NCI-H524 (cell line): ENCODE measurements at places on chromosomes 5 and 9.
A peak's percentile ranks its signal among the peaks of the same experiment; 100 is the strongest.

DNA sequence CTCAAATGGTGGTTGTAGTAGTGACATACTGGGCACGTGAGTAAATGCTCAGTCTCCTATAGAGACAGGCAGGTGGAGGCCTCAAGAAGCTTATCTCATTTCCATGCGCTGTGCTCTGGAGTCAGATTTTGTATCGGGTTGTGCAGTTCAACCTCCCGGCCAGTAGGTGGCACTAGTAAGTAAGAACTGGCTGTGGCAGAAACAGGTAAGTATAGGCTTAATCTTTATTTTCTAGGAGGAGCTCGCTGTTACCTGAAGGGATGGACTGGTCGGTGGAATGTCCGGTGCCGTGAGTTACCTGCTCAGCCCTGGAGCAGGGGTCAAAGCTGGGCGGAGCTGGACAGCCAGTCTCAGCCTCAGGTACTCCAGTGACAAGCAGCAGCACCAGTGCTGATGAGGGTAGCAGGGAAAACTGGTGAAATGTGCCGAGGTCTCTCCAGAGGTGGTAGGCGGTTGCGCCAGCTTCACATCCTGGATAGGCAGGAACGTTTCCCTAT lies 880.1 kb upstream of the SEMA6A start:
- peak; percentile 49 for DNase-seq

DNA sequence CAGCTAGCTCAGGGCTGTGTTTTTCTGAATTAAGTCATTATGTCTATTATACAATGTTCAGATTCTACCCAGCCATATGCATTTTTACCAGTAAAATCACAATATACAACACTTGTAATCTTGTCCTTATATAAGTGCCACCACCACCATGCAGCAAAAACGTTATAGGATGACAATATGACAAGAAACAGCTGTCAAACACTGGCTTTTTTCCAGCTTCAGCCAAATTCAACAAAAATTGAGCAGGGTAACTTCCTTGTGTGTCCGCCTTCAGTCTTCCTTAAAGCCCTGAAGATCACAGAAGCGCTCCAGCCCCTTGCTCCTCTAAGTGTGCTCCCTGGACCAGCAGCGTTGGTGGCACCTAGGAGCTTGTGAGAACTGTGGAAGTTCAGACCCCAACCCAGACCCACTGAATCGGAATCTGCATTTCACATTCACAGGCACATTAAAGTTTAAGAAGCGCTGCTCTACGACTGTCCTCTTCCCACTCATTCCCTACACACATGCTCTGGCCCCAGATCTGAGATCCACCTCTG lies 111.8 kb downstream of the LHFPL2 start:
- no peak for DNase-seq

DNA sequence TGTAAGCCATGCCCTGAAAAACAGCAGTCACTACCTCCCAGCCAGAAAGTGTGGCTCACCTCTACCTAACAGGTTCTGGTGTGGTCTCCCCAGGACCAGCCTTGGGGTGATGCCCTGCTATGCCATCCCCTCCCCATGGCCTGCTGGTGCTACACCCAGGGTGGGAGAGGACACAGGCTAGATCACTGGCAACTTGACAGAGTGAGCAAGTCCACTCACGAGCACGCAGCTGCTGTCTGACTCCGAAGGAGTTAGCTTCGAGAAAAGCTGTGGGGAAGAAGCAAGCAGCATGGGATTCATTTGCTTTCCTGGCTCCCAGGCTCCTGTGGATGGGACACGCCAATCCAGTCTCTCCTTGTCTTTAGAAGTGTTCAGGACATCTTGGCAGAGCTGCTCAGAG lies 102.2 kb downstream of the COL5A1 start:
- peak; percentile 40 for DNase-seq

DNA sequence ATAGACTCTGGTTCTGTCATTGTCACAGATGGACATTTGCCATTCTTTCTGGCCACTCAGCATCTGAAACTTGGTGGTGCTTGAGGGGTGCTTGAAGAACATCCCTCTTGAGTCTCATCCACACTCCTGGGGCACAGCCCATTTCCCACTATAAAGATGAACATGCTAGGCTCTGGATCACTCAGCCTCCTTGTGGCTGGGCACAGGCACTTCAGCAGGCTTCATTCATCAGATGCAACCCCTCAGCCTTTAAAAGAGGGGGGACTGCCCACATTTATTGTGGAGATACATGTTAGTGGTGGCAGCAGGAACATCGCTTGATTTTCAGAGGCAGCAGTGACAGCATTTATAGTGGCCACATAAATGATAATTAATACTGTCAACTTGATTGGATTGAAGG lies 124.7 kb upstream of the NIPBL start:
- peak; percentile 26 for DNase-seq

- DNase-seq, result peak; percentile 11
Observed at GRCh38 chr5:133554279-133554678, 58.1 kb downstream of the FSTL4 start.

- no peak for DNase-seq
Observed at GRCh38 chr9:116716438-116716837, 29.3 kb downstream of the TRIM32 start.

GRCh38 chr5:113249206-113249605 lies 185.6 kb downstream of the TSSK1B start:
- DNase-seq, result no peak

- DNase-seq, result no peak
Observed at GRCh38 chr5:73221161-73221560, 48.2 kb downstream of the TMEM174 start.

GRCh38 chr5:124923131-124923530 lies 176.7 kb upstream of the ZNF608 start:
- no peak for DNase-seq

DNA sequence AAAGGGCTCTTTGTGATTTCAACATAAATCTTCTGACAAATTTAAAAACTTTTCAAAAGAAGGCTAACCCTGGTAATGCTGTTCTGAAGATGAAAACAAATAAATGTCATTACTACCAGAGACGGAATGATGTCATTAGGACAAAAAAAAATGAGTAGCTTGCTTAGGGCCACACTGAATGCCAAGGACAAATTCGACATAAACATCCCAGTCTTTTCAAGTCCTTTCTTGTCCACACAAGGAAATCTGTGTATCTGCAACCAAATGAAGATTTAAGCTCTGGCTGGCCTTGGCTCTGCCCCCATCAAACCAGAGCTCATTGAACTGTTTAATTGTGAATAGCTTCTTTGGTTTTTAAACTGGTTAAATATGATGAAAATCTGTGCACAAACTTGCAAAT lies 592.7 kb downstream of the TLE1 start:
- no peak for DNase-seq

- no peak for DNase-seq
Observed at GRCh38 chr5:151596828-151597539, 5.9 kb upstream of the FAT2 start.

DNA sequence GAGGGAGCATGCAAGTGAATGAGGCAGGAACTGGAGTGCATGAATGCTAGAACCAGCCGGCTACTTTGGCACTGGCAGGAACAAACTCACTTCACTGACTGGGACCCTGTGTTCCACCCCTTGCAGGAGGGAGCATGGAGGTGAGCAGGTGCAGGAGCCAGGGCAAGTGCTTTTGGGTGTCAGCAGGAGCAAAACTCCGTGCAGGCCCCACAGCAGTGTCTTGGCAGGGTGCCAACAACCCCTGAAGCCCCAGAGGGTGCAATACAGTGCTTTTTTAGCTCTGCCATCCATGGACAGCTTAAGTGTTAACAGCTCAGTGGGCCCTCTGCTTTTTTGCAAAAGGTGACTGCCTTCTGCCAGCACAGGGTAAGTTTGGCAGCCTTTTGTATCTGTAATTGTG lies 245.8 kb upstream of the PCSK5 start:
- no peak for DNase-seq

- no peak for DNase-seq
Observed at GRCh38 chr9:99931155-99931840, 24.8 kb downstream of the STX17 start.

GRCh38 chr5:4924577-4924976 lies 215.6 kb upstream of the ADAMTS16 start:
- DNase-seq, result peak; percentile 31

GRCh38 chr5:71632168-71632567 lies 45.0 kb downstream of the MCCC2 start:
- no peak for DNase-seq

GRCh38 chr5:81105261-81105877 lies 127.8 kb upstream of the CKMT2 start:
- DNase-seq, result no peak

- peak; percentile 99 for DNase-seq
Observed at GRCh38 chr9:105064248-105065097, 136.5 kb upstream of the ABCA1 start.

DNA sequence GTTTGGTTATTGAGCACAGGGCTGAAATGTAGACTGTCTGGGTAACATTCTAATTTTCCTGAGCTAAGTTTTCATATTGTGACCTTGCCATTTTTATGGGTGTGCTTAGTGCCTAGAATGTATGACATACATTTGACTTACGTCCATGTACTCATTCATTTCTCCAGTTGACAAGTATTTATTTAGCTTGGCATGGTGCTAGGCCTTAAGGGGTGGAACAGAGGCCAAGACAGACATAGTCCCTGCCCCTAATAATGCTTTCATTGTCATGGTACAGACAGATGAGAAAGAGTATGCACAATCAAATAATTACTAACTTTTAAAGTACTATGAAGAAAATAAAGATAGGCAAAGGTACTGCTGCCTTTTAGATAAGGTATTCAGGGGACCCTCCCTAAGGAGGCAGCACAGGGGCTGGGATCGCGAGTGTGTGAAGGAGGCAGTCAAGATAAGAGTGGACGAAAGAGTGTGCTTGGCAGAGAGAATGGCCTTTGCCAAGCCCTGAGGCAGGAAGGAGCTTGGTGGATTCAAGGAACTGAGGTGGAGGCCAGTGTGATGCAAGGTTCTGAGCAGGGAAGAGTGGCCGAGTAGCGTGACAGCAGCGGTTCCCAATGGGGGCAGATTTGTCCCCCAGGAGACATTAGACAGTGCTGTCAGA lies 128.0 kb downstream of the PIP5K1B start:
- no peak for DNase-seq

DNA sequence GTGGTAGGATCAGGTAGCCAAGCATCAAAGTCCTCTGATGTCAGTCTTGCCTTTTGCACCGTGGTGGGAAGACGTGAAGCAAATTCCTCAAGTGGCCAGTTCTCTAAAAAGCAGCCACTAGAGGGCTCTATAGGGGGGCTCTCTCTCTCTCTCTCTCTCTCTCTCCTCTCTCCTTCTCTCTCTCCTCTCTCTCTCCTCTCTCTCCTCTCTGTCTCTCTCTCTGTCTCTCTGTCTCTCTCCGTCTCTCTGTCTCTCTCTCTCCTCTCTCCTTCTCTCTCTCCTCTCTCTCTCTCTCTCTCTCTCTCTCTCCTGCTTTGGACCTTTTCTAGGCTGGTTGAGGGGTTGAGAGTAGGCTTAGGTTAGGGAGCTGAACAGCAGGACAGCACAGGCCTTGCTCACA lies 13.9 kb upstream of the OSMR start:
- DNase-seq, result peak; percentile 19

GRCh38 chr5:54081415-54081814 lies 229.0 kb downstream of the ARL15 start:
- DNase-seq, result no peak

DNA sequence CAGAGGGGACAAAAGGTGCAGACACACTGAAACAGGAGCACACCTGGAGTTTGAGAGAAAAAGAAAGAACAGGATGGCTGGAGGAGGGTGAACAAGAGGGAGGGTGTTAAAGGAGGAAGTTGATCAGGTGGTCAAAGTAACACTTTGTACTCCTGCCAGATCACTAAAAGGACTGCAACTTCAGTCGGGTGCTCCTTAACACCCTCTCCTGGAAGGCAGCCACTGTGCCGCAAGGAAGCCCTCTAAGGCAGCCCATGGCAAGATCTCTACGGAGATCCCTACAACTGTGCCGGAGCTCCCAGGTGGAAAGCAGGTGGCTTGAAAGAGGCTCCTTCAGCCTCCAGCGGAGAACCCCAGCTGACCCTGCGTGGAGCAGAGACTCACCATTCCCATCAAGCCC lies 124.4 kb upstream of the MSX2 start:
- no peak for DNase-seq

GRCh38 chr5:168401226-168401625 lies 85.0 kb upstream of the RARS1 start:
- no peak for DNase-seq

DNA sequence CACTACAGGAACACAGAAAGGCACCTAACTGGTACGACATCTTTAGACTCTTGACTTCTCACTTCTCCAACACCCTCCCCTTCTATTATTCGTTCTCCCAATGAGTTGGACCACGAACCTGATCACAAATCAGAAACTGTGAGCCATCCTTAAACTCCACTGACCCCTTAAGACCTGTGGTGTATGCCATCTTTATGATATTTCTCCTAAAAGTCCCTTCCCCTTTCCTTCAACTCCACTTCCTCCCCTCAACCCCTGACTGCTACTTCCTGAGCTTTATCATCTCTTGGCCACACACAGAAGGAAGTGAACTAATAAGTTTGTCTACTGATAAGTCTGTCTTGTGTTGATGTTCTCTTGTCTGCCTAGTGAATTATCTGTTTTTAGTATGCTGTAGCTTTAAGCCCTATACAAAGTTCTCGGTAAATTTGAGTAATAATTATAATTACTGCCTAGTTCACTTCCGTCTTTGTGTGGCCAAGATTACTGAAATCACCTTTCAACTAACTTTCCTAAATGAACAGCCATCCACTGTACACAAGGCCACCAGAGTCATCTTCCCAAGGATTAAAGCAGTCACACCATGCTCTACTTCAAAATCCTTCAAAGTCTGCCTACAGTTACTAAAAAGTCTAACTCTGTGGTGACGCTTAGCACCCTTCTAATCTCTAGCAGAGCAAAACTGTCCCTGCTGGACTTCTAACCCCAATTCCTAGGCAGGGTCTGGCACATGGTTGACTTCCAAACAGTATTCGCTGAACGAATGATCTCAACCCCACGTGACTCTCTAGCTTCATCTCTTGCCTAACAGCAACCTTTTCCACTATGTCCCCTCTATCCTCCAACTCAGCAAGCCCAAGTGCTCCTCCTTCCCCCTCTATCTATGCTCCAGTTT lies 23.2 kb downstream of the ELOVL7 start:
- DNase-seq, result no peak

GRCh38 chr9:99040911-99041582 lies 63.9 kb upstream of the TGFBR1 start:
- no peak for DNase-seq

DNA sequence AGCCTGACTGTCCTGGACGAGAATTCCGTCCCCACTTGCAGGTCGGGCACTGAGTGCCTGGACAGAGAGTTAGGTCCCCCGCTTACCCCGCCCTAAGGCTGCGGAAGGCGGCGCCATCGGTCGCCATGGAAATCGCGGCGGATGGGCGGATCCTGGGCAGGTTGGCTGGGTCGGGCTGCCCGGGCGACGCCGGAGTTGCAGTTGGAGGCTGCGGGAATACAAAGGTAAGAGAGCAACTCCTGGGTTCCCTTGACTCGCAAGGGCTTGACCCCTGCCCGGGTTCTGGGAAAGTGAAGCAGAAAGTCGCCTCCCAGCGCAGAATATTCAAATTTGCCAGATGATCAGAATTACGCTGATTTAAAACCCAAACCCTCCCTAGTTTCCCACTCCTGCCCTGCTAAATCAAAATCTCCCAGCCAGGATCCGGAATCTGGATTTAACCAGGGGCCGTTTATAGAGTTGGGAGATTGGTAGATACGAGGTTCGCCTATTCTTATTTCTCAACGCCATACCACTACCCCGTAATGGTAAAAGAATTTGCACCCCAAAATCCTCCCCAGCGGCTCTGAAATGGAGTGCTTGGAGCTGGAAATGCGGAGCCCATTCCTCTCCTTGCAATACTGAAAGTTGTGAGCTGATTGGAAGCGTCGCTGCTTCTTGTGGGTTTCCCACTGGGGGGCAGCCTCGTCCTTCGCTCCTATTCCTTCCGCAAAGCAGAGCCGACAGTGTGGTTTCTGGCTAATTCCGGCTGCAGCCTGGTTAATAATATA lies 156.4 kb upstream of the RASEF start:
- peak; percentile 11 for DNase-seq

- no peak for DNase-seq
Observed at GRCh38 chr9:128416432-128417019, 4.1 kb upstream of the CERCAM start.
